ENCODE measurements at places on chromosomes 7 and 10.
A peak's percentile ranks its signal among the peaks of the same experiment; 100 is the strongest.

DNA sequence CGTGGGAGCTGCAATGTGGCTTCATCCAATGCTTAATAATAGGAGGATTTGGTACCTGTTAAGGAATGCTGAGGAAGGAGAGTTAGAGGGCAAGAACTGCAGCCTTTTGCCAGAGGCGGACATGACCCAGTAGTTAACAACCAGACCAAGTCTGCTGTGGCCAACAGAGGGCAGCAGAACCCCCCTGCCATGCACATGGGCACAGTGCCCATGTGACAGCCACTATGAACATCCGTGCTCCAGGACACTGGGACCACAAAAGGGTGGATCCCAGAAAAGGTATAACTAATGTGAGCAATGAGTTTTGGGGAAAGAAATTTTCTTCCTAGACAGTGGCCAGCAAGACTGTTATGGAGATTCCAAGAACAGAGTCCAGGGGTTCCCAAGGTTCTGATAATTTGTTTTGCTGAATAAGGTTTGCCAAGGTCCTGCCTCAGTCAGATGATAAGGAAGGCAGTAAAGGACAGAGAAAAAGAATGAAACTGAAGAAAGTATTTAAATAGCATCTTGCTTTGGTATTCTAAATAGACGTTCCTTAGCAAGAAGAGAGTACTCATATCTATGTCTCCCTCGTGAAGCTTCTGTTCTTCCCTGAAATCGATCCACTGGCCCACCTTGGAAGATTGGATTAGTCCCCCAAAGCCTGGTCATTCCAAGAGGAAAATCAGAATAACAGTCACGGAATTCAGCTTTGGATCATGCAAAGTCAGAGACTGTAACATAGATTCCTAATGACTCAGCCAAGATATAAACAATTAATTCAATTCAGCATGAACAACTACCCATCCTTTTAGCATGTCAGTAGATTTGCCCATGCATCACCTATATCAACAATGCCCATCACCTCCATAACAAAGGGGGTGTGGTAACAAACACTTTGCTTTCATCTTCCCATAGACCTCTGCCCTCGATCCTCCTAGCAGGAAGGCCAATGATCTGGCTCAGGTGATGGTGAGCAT lies 56.0 kb downstream of the LGI1 start:
- peak; percentile 21 for DNase-seq

- no peak for DNase-seq
Measured at GRCh38 chr10:121860810-121861209, 67.0 kb downstream of the ATE1 start.

- no peak for DNase-seq
Measured at GRCh38 chr10:130782467-130782866, 529.1 kb downstream of the TCERG1L start.

- DNase-seq: no peak
Measured at GRCh38 chr10:102406815-102407214, 11.3 kb downstream of the NFKB2 start.

DNA sequence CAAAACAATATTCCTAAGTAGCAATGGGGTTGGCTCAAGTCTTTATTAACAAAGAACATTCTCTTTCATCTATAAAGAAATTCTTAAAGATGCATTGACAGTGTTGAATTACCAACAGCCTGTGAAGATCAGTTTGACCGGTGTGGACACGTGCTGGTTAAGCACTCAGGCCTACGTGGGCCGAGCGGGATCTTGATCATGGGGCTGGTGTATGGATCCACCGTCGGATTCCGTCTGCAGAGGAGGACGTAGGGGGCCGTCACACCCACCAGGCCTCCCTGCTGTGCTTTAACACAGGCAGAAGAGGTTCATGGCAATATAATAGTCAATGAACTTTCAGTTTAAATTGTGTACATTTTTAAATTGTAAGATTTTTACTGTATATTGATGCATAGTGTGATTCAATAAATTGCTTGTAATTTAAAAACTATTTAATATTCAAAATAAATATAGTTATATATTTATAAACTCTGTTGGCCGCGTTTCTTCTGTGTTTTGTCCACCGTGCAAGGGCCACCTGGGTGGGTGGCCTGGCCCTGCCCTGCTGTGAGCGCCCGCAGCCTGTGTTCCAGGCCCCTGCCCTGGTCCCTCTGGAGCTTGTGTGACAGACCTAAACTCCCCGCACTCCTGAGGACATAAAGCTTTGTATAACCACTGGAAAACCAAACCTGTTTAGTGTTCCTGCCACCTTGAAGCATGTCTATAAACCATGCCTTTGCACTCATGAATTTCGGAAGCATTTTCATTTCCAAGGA lies 1.9 kb upstream of the BHLHA15 start:
- no peak for DNase-seq

DNA sequence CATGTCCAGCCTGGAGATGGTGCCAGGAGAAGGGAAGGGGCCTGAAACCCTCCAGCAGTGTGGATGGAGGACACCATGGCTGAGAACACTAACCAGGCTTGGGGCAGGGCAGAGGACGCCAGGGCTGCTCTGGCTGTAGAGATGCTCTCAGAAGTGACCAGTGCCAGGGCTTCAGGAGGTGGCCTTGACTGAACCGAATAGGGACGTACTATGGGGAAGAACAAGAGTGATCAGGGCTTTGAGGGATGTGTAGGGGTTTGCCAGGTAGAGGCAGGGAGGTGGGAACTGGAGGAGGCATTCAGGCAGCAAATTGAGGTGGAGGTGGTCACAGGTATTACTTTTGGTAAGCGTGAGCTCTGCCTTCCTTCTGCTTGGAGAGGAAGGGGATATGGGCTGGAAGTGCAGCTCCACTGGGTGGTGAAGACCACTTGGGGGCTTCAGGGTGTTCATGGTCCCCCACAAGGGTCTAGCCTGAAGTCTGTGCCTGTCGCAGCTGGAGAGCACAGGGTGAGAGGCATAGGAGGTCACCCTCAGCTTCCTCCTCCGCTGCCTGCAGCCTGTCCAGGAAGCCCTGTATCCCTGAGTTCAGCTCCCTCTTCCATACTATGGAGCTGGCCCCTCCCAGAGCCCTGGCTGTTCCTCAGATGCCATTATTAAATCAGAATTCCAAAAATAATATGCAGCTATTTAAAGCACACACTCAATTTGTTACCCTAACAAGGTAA lies 27.8 kb downstream of the ADCY1 start:
- DNase-seq: no peak

- no peak for DNase-seq
Measured at GRCh38 chr7:2541291-2542010, 13.9 kb downstream of the BRAT1 start.

DNA sequence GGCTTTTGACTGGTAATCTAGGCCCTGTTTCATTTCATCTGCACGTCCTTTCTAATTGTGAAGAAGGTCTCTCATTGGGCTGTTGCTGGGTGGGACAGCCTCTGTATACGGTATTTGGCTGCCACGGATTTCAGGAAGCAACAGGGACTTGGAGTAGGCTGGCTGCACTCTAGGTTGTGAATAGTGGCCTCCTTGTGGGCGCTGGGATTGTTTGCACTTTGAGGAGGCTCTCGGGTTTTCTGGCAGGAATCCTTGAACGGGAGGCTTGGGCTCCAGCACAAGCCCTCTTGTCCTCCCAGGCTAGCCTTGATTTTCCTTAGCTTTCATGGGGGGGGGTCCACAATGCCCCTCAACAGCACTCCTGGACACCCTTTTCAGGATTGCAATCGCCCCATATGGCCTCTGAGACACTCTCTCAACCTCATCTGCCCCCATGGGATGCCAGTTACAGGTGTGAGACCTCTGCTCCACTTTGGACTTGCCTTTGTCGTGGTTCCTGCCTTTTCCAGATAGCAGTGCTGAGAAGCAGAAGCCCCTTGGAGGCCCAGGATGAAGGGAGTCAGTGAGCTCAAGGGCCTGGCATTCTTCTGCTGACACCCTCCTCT lies 33.9 kb upstream of the ZNF273 start:
- DNase-seq: no peak

DNA sequence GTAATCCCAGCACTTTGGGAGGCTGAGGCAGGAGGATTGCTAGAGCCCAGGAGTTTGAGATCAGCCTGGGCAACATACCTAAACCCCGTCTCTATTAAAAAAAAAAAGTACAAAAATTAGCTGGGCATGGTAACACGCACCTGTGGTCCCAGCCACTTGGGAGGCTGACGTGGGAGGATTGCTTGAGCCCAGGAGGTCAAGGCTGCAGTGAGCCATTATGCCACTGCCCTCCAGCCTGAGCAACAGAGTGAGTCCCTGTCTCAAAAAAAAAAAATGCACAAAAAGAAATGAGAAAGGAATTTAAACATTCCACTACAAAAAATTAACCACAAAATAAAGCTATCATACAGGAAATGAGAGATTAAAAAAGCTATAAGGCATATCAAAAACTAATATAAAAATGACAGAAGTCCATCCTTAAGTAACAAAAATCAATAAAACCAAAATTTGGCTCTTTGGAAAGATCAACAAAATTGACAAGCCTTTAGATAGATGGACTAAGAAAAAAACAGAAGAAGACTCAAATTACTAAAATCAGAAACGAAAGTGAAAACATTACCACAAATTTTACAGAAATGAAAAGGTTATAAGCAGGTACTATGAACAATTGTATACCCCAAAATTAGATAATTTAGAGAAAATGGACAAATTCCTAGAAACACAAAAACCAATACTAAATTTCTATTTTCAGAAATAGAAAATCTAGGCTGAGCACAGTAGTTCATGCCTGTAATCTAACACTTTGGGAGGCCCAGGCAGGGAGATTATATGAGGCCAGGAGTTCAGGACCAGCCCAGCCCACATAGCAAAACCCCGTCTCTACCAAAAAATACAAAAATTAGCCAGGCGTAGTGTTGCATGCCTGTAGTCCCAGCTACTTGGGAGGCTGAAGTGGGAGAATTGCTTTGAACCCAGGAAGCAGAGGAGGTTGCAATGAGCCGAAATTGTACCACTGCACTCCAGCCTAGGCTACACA lies 42.4 kb upstream of the NANOS1 start:
- DNase-seq: no peak

DNA sequence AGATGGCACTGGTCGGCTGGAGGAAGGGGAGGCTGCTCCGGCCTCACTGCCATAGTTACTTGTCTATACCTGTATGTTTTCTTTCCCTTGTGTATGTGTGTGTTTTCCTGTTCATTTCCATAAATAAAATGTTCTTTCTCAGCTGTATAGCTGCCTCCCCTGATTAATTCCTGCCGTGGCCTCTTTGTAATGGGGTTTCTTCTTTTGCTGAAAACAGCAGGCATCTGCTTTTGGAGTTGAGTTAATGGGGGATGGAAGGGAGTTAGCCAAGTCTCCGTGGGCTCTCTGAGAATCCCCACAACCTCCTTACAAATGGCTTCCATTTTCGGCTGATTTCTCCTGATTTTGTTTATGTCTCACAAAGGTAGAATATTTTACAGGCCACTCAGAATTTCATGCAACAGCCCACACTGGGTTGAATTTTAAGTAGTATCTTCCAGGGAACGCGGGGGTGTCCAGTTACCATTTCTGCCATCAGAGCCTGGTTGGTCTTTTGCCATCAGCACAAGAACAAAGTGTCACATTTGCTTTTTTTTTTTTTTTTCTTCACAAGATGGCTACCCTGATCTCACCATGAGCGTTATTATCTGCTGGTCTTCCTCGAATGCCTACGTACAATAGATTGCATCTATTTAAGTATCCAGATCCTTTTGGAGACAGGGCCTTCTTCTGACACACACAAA lies 88.1 kb upstream of the NRP1 start:
- DNase-seq: no peak

- DNase-seq: no peak
Measured at GRCh38 chr10:110833941-110834628, 37.6 kb upstream of the PDCD4 start.

DNA sequence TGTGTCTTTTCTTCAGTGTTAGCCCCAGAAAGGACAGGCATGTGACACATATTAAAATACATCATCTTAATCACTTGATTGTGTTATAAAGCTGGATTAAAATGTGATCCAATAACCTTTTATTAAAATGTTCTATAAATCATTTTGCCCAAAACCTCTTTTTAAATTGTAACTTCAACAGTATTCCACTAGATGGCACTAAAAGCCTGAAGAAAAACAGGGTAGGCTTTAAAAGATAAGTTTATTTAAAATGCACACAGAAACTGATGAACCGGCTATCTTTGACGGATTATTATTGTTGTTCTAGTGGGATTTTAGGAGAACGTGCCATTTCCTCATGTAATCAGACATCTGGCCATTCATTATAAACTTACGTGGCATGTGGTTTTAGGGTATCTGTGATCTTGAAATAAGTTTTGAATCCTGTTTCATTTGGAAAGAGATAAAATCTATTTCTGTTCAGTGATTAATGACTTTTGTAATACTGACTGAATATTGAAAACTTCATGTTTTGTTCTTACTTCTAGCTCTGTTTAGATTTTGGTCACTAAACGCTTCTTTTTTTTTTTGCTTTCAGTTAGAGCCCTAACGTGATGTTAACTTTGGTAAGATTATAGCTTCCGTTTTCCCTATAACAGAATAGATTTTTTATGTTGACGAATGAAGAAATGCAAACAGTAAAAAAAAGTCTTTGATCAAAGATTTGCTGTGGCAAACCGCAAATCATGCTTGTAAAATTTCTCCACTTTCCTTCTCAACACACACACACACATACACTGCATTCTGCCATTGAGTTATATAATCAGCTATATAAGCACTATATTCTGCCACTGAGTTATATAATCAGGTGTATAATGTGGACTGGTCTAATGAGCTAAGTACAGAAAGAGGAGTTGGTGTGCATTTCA lies 13.6 kb downstream of the VPS50 start:
- DNase-seq: no peak

- DNase-seq: no peak
Measured at GRCh38 chr10:80264081-80265056, 25.1 kb downstream of the MAT1A start.

DNA sequence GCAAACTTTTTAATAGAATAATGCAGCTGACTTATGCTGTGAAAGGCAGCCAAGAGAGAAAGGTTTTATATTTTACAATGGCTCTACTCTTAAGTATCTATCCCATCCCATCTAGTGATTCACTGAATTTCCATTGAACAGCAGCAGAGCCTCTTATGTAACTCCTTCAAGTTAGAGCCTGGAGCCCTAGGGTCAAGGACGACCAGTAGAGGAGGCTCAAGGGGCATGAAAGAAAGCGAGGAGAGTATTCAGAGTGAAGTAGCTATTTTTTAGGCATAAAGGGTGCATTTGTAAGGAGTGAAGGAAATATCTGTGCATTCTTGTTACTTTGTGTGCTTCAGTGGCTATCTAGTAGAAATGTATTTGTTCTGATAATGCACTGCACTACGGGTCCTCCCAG lies 180.2 kb upstream of the TPK1 start:
- no peak for DNase-seq

DNA sequence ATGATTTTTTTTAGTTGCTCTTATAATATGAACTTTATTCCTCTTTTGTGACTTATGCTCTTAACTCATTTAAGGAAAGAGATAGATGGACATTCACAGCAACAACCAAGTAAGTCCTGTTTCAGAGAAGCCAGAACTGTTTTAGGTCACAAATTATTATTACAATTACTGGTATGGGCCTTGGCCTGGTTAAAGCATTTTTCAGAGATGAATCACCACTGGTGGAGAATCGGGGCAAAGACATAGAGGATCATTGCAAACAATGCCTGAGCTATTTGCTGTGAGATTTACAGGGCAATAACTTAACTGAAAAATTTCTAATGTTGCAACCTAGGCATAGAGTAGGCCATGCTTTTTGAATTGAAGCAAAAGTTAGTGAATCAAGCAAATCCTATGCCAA lies 138.0 kb upstream of the YAE1 start:
- DNase-seq: no peak

- DNase-seq: no peak
Measured at GRCh38 chr7:47809387-47809786, 138.9 kb downstream of the PKD1L1 start.

All from stimulated activated CD4-positive, alpha-beta T cell treated with anti-CD3 and anti-CD28 coated beads, Interleukin-15, amount 100 ng/mL, for 1 hour (primary cell).